T-helper 2 cell (primary cell): ENCODE measurements at places on chromosomes 7 and 10.

- DNase-seq: no peak
Measured at GRCh38 chr7:132639983-132640382, 63.7 kb upstream of the PLXNA4 start.

GRCh38 chr7:44985900-44986217, 7.0 kb upstream of the MYO1G start:
- DNase-seq: no peak

DNA sequence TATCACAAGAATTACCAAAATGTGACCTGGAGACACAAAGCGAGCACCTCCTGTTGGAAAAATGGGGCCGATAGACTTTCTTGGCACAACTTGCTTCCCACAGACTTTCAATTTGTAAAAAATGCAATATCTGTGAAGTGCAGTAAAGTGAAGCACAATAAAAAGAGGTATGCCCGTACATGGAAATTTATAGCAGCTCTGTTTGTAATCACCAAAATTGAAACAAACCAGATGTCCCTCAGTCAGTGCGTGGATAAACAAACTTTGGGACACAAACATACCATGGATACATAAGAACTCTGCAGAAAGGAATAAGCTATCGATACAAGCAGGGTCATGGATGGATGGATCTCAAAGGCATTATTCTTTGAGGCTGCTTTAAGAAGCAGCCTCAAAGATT, 33.6 kb downstream of the ARID5B start:
- DNase-seq: no peak

DNA sequence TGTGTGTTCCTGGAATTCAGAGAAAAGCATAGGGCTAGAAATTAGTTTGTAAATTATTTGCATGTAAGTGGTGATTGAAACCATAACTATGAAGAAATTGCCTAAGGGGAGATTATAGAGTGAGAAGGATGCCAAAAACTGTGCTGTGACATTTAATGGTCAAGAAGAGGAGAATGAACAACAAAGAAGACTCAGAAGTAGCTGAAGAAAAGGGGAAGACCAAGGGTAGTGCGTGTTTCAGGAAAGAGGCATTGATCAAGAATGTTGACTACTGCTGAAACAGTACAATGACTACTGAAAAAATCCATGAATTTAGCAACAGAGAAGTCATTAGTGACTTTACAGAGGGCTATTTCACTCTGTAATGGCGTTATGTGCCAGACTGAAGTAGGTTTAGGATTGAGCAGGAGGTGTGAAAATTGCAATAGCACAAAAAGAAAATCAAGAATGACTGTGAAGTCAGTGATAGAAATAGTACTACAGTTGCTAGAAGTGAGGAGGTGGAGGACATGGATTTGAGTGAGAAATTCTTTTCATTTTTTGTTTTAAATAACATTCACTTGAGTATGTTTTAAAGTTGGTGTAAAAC, 28.9 kb upstream of the SAMD9L start:
- no peak for DNase-seq

- no peak for DNase-seq
Measured at GRCh38 chr7:48213226-48213625, 42.0 kb downstream of the ABCA13 start.

- no peak for DNase-seq
Measured at GRCh38 chr7:117014673-117015133, 61.4 kb downstream of the ST7 start.

- DNase-seq: no peak
Measured at GRCh38 chr7:85565276-85565675, 378.4 kb upstream of the SEMA3D start.

DNA sequence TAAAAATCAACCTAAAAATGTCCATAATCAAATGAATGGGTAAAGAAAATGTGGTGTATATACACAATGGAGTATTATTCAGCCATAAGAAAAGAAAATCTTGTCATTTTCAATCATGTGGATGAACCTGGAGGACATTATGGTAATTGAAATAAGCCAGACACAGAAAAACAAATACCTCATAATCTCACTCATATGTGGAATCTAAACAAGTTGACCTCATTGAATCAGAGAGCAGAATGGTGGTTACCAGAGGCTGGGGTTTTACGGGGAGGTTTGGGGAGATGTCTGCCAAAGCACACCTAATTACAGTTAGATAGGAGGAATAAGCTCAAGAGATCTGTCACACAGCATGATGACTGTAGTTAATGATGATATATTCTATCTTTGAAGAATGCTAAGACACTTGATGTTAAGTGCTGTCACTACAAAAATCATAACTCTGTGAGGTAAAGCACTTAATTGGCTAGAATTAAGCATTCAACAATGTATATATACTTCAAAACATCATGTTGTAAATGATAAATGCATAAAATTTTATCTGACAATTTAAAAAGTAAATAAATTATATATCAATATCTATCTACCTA, 39.1 kb upstream of the TNPO3 start:
- peak; percentile 7 for DNase-seq

DNA sequence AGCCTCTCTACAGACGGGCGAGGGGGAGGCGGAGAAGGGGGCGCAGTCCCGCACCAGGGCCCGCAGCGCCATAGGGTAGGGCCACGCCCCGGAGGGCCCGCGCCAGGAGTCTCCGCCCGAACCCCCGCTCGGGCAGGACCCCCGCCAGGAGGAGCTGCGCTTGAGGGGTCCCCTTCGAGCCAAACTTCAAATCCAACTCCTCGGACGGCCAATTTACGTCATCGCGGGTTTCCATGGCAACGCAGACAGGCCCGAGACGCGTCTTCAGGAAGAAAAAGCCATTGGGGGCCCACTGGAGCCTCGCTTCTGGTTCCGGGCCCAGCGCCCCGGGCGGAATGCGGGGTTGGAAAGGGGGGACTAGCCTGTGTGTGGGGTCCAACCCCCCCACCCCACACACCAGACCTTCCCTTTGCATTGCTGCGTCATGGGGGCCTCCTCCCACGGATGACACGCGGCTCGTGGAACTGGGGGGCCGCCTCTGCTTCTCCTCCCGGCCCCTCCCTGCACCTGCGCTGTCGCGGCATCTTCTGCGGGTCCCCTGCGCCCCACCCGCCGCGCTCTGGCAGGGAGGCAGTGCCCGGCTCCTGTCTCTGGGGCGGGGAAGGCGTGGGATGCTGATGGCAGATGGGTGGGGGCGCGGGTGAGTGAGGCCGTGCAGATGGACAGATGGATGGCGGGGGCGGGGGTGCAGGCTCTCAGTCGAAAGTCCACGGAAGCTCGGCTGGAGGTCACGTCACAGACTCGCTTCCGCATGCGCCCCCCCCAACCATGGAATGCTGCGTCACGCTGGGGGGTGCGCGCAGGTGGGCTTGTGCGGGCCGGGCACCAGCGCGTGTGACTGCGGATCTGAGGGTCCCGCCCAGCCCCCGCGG, 1.2 kb downstream of the CALY start:
- DNase-seq: peak; percentile 82

- DNase-seq: no peak
Measured at GRCh38 chr10:124683814-124684213, 60.4 kb downstream of the FAM53B start.
